ENCODE measurements at places on chromosomes 5 and 9.

- DNase-seq = no peak
These were observed 58.2 kb upstream of the SMARCA2 start for GRCh38 chr9:1956958-1957357.

GRCh38 chr5:15027764-15028163 is 156.2 kb upstream of the ANKH start:
- no peak for DNase-seq

GRCh38 chr5:36772276-36773140 is 104.1 kb upstream of the NIPBL start:
- no peak for DNase-seq

- no peak for DNase-seq
These were observed 152.8 kb upstream of the PAPPA start for GRCh38 chr9:116000748-116001329.

GRCh38 chr9:127890053-127890452 is 9.3 kb downstream of the ST6GALNAC6 start:
- no peak for DNase-seq

DNA sequence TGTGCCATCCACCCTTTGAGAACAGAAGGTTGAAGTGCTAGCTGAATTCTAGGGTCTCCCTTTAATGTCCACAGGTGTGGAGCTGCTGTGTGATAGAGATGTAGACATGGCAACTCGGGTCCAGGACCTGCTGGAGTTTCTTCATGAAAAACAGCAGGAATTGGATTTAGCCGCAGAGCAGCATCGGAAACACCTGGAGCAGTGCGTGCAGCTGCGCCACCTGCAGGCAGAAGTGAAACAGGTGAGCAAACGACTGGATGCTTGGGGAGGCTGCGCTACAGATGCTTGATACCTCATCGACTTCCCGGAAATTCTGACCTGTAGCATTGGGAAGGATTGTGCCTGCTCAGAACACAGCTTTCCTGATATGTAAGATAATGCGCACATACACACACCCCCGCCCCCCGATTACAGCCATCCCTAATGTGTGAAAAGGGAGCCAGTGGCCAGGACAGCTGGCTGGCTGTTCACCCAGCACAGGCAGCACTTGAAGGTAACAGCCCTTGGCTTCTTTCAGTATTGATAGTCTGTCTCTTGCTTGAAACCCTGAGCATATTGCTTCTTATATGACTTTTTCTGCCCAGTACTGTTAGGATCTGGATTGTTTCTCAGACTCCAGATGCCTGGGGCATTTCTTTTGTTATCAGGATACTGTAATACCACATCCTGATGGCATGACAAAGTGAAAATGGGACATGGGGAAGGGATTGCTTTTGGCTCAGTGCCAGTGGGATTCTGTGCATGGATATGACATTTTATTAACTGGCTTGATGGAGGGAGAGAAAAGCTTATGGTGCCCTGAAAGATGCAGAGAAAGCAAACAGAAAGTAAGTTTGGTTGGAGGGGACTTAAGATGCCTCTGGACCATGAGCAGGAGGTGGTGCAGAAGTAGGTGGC is 216.8 kb upstream of the OTULINL start:
- DNase-seq = peak; percentile 60

GRCh38 chr5:68265347-68265746 is 49.8 kb downstream of the PIK3R1 start:
- no peak for DNase-seq

GRCh38 chr5:2254880-2255750 is 372.4 kb upstream of the IRX4 start:
- no peak for DNase-seq

- no peak for DNase-seq
These were observed 1193.5 kb downstream of the DTWD2 start for GRCh38 chr5:117794847-117795246.

- no peak for DNase-seq
These were observed 3.1 kb downstream of the WNK2 start for GRCh38 chr9:93187047-93187446.

- DNase-seq = no peak
These were observed 89.9 kb upstream of the FBXW11 start for GRCh38 chr5:172096207-172096940.

DNA sequence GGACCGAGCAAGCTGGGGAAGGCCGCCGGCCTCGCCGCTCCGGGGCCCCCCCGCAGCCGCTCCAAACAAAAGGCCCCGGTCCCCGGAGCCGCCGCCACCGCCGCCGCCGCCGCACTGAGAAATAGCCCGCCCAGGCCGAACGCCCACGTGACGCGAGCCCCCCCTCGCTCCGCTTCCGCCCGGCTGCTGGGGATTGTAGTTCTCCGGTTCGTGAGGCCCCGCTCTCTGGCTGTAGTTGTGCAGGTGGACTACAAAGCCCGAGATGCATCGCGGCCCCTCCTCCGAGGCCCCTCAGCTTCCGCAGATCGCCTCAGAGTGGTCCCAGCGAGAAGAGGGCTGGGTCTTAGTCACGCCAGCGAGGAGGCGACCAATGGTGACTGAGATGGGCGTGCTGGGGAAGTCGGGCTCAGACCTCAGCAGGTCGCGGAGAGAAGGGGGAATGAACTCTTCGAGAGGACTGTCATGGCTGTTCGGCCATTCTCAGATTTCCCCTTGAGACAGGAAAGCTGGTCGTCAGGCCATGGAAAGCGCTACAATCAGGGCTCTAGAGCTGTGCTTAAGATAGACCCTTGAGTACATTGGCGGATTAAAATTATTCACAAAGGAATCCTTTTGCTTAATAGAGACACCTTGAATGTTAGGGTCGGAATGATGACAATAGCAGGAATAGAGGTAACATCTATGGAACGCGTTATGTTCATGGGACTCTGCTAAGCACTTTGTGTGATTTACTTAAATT is 489 bp upstream of the PANK3 start:
- DNase-seq = peak; percentile 96

DNA sequence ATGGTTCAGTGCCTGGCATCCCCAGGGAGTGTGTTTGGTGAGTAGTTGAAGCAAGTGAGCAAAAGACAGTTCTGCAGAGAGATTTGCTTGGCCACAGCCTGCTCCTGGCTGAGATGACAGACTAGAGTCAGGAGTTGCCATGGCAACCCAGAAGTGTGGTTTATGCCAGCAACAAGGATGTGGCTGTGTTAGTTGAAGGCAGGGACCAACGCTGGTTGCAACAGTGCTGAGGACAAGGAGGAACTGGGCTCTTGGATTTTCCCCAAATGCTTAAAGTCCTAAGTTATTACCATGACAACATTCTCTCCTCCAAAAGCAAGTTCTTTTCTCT is 2.7 kb downstream of the NXNL2 start:
- DNase-seq = peak; percentile 21

DNA sequence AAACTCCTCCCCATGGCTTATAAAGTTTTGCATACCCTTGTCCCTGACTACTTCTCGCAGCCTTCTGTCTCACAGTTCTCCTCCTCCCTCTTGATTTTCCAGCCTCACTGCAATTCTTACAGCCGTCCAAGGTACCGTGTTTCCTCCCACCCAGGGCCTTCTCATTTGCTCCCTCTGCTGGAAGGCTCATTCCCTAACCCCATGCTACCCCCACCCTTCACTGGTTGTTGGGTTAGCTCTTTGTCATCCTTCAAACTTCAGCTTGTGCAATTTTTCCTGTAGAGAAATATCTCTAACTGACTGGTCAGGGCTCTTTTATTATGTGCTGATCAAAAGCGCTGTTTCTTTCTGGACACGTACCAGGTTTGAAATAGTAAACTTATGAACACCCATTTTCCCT is 329.2 kb downstream of the EBF1 start:
- no peak for DNase-seq

GRCh38 chr9:35948451-35948850 is 9.5 kb downstream of the OR2S2 start:
- DNase-seq = no peak

DNA sequence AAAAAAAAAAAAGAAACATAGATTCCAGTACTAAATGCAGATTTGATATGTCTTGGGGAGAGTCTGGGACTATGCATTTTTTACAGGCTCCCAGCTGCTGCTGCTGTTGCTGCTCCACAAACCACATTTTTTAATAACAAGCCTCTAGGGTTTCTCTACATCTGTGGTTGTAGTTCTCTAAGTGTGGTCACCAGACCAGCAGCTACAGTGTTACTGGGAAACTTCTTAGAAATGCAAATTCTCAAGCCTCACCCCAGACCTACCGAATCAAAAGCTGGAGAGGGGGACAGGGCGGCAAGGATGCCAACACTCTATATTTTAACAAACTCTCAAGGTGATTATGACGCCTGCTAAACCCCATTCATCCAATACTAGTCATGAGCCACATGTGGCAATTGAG is 293.4 kb upstream of the PTGER4 start:
- DNase-seq = no peak

GRCh38 chr5:122356855-122357254 is 44.8 kb downstream of the SNCAIP start:
- no peak for DNase-seq

DNA sequence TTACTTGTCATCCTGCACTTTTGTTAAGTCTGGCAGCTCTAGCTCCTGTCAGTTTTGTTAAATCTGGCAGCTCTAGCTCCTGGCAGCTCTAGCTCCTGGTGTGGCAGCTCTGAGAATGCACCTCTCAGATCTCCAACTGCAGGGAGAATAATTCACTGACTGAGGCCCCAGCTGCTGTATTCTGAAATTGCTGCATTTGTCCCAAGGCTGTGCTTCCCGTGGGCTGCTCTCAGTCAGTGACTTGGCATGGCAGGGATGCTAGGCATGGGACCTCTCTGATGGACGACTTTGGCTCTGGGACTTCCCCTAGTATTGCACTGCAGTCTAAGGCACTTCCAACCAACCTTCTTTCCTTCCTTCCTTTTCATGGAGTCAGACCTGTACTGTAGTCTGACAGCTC is 475.7 kb downstream of the CCDC171 start:
- DNase-seq = no peak

DNA sequence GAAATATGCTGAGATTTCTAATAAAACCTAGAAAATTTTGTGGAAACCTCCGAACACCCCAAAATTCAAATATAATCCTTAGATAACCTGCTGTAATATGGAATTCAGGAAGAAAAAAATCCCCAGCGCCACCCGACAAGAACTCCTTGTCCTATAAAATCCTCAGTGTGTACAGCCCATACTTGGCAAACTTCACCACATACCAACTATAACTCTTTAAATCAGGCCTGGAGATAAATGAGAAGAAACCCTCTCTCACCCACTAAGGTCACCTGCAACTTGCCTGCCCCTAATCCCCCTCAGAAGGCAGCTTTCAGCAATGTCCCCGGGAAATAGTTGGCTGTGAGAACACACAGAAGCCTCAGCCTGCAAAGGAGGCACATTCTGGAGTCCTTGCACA is 90.5 kb downstream of the SH3TC2 start:
- DNase-seq = no peak

DNA sequence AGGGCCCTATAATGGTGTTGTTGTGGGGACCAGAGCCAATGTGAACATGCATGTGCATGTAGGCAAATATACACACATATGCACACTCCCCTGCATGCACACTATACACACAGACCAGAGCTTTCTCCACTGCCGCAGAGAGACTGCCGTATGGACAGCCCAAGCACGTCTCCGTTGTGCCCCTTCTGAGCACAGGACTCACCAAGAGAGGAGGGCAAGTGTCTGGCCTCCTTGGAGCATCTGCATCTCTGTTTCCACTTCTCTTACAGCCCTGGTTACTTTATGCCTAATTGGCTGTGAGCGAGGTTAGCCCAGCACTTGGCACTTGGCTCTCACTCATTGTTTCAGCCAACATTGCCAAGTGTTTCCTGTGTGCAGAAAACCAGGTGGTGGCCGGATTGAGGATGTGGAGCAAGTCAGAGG is 30.4 kb downstream of the CSF2 start:
- no peak for DNase-seq

DNA sequence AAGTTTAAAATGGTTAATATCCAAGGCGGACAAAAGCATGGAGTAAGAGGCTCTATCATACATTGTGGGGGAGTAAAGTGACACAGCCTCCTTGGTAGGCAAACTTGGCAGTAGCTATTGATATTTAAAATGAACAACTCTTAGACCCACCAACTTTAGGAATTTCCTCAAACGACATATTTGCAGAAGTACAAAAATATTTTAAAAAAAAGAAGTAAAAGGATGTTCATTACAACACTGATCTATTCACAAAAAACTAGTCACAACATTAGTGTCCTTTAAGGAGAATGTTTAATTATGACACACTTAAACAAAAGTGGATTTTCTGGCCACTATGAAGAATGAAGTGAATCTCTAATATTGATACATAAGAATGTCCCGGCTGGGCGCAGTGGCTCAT is 1.7 kb downstream of the ALG2 start:
- DNase-seq = no peak

GRCh38 chr5:139417214-139417613 is 13.3 kb upstream of the SPATA24 start:
- DNase-seq = no peak

DNA sequence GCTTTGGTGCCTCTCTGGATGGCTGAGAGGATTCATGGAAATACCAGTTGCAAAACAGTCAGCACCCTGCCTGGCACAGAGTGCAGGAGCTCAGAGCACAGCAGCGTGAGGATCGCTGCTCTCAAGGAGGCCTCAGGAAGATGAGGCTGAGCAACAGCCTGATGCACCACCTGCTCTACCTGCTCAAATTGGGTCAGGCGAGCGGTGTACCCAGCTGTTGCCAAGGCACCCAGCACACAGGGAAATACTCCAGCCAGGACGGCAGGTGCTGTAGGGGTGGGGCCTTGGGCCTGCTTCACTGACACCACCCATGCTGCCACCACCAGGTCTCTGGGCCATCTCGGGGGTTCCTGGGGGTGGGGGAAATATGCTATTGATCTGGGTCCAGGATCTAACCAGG is 4.3 kb downstream of the EEIG1 start:
- DNase-seq = peak; percentile 60

GRCh38 chr5:115718927-115719326 is 93.1 kb upstream of the TMED7 start:
- no peak for DNase-seq

- no peak for DNase-seq
These were observed 18.3 kb upstream of the TNFSF15 start for GRCh38 chr9:114824110-114824509.

GRCh38 chr9:90970608-90971007 is 169.0 kb downstream of the SYK start:
- no peak for DNase-seq

DNA sequence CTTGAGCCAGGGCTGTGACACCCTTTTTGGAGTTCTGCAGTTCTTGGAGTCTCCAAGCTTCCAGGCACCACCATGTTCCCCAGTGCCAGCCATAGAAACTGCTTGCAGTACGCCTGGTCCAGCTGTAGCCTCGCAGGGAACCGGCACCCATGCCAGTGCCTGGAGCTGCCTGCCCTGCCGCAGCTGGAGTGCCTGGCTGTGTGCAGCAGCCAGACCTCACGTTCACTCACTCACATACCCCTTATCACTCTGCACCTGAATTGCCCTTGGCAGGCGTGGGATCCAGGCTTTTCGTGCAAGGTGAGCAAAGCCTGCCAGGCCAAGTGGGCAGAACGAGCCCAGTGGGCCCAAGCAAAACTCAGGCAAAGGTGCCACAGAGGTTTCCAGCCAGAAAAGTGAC is 77.8 kb upstream of the SHB start:
- DNase-seq = no peak

- DNase-seq = no peak
These were observed 57.5 kb upstream of the TRIM32 start for GRCh38 chr9:116629634-116630033.

GRCh38 chr5:73596705-73597328 is 29.2 kb upstream of the ARHGEF28 start:
- DNase-seq = peak; percentile 18

Measured in NCI-H748 treated with DMSO at 0.1 percent for 48 hours (cell line).